ENCODE measurements at places on chromosomes 16 and 17.

GRCh38 chr16:52491216-52491615 is 55.7 kb downstream of the TOX3 start:
- DNase-seq = no peak

DNA sequence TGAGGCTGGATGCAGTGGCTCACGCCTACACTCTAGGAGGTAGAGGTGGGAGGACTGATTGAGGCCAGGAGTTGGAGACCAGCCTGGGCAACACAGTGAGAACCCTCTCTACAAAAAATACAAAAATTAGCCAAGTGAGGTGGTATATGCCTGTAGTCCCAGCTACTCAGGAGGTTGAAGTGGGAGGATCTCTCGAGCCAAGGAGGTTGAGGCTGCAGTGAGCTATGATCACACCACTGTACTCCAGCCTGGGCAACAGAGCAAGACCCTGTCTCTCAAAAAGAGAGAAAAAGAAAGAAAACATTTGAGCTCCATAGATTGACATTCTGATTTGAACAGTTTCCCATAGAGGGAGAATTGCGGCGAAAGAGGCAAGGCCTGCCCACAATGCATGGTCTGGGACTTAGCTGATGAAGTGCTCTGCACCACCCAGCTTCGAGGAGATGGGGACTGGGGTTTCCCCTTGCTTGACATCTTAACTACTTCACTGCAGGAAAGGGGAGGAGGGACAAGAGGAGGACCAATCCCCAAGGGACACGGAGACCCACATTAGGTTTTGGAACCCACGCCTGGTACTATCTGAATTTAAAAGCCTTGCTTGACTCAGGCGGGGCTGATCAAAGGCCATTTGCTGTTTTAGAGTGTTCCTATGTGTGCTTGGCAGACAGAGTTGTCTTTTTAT is 21.7 kb downstream of the MSI2 start:
- DNase-seq = no peak

GRCh38 chr16:28863929-28864793 is 518 bp downstream of the SH2B1 start:
- peak; percentile 23 for DNase-seq

DNA sequence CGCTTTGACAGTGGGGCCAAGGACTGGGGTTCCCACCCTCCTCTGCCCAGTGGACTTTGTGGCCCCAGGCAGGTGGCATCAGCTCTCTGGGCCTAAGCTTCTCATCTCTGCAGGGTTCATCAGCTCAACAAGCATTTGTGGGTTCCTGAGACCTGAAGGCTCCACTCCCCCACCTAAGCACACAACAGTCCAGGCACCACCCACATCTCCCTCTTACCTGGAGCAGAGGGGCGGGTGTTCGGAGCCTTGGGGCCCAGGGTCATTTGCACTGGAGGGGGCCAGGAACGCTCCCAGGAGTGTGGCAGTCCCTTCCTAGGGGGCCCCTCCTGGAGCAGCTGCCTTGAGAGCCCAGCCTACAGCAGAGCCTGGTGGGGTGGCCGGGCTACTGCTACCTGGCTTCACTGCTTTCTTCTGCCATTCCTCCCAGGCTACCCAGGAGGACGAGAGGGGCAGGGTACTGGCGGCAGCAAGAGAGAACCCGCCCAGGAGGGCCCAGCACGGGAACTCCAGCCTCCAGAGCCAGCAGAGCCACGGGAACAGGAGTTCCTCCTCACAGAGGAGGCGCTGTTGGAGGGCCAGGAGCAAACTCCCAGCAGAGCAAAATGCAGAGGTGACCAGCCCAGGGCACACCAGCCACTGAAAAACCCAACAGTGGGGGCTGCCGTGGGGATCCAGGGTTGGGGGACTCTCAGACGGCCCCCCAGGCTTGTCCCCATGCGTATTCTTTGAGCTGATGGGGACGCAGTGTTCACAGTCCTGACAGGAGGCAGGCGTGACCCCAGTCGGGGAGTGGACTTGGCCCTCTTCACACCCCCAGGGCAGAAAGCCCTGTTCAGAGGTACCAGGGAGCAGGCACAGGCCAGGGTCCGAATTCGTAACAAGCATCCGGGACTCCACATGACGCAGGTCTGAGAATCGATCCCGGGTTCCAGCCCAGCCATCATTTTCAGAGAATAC is 35.1 kb upstream of the SLC38A10 start:
- DNase-seq = no peak

DNA sequence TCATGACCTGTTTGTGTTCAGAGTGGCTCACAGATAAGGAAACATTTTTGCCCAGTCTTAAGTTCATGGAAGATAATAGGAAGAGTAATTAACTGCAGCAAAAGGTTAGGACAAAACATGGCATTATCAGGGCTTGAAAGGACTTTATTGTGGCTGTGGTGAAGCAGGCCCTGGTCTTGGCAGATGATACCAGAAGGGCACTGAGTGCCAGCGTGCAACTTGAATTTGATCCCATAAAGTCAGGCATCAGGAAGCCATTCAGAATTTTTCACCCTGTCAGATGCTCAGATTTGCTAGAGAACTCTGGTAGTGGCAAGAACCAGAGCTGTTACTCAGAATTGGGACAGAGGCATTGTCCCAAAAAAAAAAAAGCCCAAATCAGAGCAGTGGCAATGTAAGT is 11.2 kb upstream of the COG7 start:
- DNase-seq = no peak
